ENCODE measurements at places on chromosomes 1 and 21. TPM values are rescaled to one million over a fixed set of nuclear protein-coding genes. Genes with fewer than 3 reads are reported as not detected.

- no peak for DNase-seq
Observed at GRCh38 chr21:41048623-41049022, 119.3 kb upstream of the BACE2 start.

- peak; percentile 69 for DNase-seq
Observed at GRCh38 chr21:27513016-27513415, 546.1 kb upstream of the ADAMTS5 start.

DNA sequence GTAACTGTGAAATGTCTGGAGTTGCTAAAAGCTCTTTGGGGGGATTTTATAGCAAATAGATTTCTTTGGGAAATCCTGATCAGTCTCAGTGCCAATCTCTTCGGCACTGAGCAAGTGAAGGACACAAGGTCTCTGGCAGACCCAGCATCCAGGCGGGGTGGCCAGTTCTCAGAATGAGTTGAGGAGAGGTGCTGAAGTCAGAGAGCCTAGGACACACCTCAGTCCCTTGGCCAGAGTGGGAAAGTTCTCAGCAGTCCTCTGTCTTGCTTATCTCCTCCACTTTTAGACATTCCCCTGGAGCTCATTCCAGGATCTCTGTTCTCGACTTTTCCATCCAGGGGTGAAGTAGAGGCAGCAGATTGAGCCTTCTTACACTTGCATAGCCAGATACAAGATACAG lies 6.7 kb downstream of the HLX start:
- no peak for DNase-seq

DNA sequence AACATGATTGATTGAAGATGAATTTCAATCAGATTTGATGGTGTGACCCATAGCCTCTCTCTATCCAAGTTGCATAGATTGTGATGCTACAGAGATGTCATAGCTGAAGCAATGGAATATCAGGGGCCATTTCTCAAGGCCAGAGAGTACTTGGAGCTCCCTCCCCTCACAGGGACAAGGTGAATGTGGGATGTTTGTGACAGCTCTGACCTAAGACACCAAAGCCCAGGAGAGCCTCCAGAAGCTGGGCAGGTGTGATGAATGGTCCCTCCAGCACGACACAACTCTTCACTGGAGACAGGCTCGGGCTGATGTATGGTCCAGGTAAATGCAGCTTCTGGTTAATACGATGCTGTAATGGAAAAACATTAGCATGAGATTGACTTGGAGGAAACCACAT lies 101.0 kb upstream of the ZC3H12A start:
- DNase-seq: no peak

DNA sequence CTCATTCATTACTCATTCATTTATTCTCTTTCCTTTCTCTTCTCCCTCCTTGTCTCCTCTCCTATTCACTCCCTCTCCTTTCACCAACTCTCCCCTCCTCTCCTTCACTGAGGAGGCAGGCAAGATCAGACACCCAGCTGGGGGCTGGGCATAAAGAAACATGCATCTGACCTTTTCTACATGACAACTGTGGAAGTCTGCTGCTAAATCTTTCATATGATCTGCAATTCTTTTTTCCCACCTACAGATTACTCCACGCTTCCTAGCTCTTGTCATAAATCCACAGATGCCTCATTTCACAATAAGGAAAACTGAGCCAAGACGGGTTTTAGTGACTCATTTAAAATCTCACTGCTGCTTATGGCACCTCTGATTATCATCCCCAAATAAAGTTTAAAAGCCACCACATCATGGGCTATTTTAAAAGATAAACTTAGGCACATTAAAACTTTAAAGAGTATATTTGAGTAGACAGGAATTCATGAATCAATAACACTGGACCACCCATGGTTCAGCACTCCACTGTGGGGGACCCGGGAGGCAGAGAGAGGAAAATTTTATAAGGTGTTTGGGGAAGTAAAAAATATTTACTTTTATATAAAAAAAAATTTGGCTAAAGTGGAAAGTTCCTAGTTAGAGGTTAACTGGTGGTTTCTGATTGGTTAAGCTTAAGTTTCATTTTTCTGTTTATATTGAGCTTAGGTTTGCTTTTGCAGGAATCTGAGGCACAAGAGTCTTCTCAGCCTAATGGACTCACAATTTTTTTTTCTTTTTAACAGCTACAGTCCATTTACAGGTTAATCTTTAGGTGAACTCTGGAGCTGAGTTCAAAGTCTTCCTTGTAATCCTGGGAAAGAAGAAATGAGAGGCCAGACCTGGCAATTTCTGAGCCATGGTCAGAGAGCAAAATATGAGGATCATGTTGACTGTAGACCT lies 55.8 kb upstream of the DNAH14 start:
- DNase-seq: peak; percentile 74

Gene NENF
- total RNA-seq: 109 TPM

DNA sequence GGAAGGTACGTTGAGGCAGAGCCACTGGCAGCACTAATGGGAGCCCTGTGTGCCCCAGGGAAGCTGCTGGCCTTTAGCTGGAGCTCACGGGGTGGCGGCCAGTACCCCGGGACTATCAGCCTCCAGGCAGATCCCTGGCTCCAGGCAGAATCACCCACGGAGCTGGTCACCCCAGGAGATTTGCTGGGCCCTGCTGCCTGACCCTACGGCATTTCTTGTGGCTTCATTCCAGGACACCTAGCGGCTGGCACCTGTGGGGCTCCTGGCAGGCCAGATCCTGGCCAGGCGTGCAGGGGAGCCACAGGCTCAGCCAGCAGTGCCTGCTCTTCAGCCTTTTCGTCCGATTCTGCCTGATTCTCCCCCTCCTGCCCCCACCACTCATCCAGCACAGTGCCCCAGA lies 7.1 kb downstream of the PADI1 start:
- DNase-seq: peak; percentile 70

Gene FAM163A
- total RNA-seq: not detected

DNA sequence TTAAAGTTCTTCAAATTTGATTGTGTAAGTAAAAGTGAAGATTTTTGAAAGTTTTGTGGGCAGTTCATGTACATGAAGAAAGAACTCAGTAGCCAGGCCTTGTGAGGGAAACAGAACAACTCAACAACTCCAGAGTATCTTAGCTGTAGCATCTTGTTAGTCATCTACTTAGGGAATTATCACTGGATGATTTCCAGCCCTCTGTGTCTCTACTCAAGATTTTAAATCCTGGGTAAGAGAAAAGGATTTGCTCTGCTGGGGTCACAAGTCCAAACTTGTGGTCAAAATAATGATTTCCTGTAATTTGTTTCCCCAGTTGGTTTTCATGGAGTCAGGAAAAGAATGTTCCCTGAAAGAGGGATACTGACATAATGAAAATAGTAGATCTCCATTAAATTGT lies 8.2 kb downstream of the OR10T2 start:
- no peak for DNase-seq

Gene EFCAB7
- 5.1 TPM for total RNA-seq

DNA sequence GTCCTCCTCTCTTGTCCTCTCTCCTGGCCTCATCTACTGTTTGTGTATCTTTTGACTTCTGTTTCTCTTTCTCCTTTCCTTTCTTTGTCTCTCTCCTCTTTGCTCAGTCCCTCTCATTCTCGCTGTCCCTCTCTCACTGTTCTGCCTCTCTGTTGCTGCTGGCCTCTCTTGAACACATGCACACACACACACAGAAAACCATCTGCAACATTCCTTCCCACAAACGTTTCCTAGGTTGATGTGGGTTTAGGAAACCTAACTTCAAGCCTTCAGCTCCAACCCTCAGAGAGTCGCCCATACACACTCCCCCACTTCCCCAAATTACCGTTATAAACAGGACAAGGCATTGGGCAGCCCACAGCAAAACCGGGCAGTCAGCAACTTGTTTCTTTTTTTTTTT lies 10.9 kb upstream of the SSBP3 start:
- DNase-seq: no peak

Gene RIT1
- 53.9 TPM for total RNA-seq

Gene FAM72C
- 5.2 TPM for total RNA-seq

Gene CHD5
- total RNA-seq: 0.07 TPM

Gene URB2
- total RNA-seq: 6.4 TPM

- DNase-seq: no peak
Observed at GRCh38 chr1:109252893-109253802, 3.8 kb downstream of the CELSR2 start.

GRCh38 chr1:156577550-156577949 lies 2.0 kb upstream of the TTC24 start:
- DNase-seq: no peak

DNA sequence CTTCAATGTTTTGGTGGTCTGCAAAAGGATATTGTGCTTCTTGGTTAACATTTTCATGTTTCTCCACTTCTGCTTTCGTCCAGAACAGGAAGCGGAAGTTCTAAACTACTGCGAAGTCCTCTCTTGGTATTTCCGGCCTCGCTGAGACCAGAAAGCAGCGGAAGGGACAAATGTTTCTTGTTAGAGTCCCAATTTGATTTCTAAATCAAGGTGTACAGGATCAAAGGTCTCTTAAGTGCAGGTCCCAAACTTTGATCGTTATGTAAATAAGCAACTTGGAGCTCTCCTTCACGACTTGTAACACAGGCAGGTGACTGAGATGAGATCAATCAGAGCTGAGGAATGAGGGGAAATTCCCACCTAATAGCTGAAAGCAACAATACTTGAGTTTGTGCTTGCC lies 40.1 kb upstream of the HMCN1 start:
- DNase-seq: no peak

- no peak for DNase-seq
Observed at GRCh38 chr1:201876148-201876818, 12.4 kb upstream of the SHISA4 start.

DNA sequence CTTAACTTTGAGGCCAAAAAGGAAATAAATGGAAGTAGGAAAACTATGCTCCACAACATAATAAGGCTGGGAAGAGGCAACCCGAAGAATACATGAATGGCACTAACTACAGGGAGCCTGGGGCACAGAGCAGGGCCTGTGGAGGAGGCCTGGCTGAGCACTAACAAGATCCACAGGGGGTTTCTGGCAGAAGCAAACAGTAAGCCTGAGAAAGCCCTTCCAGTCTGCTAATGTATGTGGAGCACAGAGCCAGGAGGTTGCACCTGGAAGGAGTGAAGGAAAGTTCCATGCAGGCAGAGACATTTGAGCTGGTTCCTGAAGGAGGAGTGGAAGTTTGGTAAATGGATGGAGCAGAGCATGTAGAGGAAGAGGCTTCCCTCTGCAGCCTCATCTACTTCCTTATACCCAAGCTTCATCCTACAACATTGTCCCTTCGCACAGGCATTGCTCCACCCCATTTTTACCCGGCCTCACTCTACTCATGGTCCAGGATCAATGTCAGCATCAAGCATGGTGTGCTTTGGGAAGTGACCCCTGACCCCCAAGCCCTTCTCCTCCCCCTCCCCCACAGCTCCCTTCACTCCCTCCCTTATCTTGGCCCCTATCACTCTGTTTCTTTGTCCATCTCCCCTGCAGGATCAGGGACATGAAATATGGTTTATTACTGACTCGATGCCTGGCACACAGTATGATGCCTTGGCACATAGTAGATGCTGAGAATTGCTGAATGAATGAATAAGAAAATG lies 23.3 kb downstream of the SHISA4 start:
- DNase-seq: no peak

DNA sequence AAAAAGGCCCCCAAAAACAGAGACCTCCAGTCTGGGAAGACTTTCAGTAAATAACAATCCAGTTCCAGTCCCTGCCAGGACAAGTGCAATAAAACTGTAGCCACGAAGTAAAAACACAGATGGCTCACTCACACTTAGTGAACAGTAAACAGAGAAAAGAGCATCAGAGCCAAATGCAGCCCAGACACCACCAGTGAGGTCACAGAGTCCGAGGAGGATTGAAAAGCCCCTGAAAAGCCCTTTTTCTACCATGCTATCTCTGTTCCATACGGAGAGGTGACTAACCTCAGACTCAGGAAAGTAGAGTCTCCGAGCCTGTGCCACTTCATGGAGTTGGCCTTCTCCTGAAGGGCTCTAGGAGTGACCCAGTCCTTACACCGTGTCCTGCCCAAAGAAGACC lies 84.5 kb downstream of the COLGALT2 start:
- no peak for DNase-seq

DNA sequence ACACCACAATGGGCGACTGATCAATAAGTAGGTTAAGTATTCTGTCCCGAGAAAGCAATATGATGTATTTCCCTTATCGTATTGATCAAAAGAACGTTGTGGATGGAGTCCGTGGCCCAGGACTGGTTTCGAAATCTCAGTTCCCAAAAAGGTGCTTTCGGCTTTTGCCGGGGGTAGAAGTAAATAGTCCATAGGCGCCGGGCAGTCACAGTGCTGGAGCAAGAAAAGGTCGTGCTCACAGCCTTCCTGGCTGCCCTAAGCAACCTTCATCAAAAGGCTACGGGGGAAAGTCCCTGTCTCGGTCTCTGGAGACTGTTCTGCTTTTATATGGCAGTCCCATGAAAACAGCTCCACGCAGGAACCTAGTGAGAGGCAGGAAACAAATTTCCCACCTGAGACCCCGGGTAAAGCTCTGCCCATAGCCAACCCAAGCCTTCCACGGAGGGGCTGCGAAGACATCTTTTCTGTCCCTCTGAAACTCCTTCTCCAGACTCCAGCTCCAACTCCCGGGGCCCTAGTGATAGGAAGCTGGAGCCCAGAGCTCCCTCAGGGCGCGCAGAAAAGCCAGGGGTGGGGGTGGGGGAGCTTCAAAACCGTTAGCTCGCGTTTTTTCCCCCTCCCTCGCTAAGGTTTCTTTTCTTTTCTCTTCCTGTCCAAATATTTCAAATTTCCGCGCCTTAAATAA lies 7.0 kb downstream of the CDKN2C start:
- peak; percentile 94 for DNase-seq
